NCI-H2081 (cell line): ENCODE measurements at places on chromosomes 7 and 10.

DNA sequence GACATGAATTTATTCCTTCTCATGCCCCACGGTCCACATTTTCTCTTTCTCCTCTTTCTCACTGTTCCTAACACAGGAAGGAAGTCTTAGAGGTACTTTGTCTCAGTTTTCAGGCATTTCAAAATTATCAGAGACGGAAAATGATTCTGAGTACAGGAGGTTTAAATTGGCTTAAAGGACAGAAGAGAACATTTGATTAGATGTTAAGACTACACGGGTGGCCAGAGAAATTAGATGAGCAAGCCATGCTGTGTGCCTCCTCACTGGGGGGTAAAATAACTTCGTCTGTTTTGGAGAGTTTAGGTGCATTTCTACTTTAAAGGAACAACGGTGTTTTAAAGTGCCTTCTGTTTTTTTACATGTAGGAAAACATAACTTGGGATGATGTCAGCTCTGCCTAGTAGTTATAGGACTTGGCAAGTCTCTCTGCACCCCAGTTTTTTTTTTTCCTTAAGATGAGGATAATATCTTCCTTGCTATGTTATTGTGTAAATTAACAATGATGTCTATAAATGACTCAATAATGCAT, 66.9 kb downstream of the MCMBP start:
- no peak for DNase-seq

GRCh38 chr7:5296015-5296610, 13.4 kb downstream of the SLC29A4 start:
- no peak for DNase-seq

DNA sequence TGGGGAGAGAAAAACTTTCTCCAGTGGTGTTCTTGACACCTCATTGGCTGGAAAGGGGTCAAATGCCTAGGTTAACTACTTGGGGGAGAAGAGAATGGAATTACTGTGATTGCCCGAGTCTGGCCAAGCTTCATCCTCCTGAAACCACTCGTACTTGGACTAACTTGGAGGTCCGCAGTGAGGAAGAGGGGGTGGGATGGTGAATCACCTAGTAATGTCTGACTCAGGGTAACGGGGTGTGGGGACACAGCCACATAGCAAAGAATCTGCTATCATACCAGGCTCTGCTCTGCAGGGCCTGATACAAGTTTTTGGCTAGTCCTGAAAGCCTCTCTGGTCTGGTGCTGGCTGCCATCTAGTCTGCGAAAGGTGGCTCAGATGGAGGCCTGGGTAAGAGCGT, 190.9 kb downstream of the RPS24 start:
- no peak for DNase-seq

DNA sequence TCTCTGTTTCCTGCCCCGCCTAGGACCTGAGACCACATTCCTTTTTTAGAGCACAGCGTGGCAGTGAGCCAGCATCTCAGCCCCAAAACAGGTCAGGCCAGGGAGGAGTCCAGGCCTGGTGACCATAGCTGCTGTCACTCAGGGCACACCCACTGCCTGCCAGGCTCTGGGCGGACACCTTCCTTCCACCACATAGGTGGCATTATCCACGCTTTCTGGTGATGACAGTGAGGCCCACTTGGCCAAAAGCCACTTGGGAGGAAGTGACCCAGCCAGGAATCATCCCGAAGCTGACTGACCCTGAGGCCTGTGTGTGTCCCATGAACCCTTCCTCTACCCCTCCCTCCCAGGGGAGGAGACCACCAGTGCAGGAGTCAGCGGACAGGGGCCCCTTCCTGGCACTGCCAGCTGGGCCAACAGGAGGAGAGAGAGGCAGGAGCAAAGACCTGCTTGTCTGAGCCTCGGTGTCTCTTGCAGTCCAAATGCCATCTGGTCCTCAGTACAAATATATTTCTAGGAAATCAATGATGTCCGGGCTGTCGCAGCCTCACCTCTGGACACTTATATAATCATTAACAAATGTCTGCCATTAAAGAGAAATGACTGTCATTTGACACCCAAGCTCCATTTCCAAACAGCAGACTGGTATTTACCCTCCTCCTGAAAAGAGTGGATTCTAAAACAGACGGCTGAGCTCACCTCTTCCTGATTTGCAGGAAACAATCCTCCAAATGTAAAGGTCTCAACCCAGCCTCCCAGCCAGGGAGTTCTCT, 63.0 kb downstream of the ABRAXAS2 start:
- no peak for DNase-seq
